ENCODE measurements at places on chromosomes 12 and 14.

- no peak for DNase-seq
Measured at GRCh38 chr12:99917711-99918402, 66.9 kb downstream of the ANKS1B start.

DNA sequence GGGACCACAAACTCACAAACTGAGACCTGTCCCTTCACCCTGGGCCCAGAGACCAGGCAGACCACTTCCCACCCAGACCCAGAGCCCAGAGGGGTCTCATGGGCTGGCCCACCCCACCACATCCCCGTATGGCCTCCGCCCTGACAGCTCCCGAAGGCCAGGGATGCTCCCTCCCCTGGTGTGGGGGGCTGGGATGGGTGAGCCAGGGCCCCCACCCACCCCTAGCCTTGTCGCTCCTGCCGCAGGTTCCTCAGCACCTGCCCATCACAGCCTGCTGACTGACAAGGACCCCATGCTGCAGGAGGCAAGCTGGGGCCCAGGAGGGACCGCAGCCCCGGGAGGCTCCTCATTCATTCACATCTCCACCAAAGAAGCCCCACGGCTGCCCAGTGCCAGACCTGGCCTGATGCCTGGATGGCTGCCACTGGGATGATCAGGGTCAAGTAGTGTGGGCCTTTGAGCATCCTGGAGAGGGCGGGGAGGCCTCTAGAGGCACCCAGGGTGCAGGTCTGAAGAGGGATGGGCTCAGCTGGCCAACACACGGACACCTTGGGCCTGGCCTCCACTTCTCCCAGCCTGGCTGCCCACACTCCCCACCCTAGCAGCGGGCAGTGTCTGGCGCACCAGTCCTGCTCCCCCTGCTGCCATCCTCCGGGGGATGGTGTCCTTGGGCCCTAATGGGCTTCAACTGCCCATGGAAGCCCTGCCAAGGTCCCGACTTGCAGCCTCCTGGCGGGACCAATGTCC lies 24.7 kb upstream of the GPR132 start:
- no peak for DNase-seq

- no peak for DNase-seq
Measured at GRCh38 chr12:96441816-96442215, 41.6 kb upstream of the CDK17 start.

- DNase-seq = no peak
Measured at GRCh38 chr14:26577711-26578110, 20.1 kb downstream of the NOVA1 start.

DNA sequence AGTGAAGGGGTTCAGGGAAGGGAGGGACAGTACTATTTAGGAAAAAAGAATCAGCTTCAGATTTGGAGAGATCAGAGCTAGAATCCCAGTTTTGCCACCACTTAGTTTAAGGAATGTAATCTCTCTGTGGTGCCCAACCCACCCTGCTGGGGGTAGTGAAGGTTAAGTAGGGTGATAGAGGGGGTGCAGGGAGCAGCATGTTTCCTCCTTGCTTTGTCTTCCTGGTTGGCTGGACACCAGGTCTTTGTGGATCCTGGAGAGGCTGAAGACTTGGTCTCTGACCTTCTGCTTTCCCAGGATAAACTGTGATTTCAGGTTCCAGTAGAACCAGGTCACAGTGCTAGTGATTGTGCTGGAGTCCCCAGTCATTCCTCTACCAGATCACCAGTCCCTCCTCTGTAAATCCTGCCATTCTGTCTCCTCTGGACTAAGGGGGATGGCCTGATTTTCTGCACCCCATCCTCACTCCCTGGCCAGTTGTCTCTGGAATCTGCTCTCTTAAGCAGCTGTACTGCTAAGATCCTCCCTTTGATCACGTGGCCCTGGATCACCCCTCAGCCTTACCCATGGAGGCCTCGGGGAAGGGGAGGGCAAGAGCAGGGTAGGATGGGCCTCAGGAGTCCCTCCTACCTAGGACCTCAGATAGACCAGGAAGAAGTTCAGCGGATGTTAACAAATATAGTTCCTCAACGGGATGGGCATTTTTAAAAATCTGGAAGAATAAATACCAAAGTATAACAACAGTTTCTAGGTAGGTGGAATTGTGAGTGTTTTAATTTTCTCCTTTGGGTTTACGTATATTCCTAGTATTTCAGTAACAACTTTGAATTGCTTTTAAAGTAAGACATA lies 3.1 kb downstream of the MAP3K12 start:
- no peak for DNase-seq

DNA sequence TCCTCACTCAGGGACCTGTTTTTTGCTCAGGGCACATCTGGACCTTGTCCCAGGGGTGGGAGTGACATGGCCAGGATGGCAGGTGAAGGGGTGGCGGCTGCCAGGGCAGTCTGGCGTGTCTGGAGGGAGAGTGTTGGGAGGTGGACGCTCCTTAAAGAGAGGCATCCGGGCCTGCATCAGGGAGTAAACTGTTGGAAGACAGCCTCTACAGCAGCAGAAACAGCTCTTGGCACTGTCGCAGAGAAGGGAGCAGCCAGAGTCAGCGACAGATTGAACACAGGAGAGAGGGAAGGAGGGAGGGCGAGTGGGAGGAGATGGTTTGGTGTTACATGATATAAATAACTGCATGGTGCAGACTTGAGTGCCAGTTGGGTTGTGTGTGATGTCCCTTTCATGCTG lies 52.8 kb downstream of the IGF1 start:
- no peak for DNase-seq

DNA sequence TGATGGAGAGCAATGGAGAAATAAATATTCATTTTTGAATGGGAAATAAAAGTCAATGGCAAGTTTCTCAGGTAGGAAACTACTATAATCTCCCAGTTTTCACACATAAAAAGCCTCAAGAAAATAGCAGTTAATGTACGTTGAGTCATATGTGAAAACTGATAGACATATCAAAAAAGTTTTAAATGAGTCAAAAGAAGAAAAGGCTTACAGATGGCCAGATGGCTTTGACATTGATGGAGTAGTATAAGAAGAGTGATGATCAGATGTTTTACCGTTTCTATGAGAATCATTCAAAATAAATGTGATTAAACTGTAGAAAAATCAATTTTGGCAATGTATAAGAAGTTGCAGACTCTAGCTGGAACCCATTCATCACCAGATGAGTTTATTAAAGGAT lies 97.8 kb downstream of the LLPH start:
- no peak for DNase-seq

- DNase-seq = no peak
Measured at GRCh38 chr14:48826058-48826457, 760.1 kb downstream of the RPS29 start.

DNA sequence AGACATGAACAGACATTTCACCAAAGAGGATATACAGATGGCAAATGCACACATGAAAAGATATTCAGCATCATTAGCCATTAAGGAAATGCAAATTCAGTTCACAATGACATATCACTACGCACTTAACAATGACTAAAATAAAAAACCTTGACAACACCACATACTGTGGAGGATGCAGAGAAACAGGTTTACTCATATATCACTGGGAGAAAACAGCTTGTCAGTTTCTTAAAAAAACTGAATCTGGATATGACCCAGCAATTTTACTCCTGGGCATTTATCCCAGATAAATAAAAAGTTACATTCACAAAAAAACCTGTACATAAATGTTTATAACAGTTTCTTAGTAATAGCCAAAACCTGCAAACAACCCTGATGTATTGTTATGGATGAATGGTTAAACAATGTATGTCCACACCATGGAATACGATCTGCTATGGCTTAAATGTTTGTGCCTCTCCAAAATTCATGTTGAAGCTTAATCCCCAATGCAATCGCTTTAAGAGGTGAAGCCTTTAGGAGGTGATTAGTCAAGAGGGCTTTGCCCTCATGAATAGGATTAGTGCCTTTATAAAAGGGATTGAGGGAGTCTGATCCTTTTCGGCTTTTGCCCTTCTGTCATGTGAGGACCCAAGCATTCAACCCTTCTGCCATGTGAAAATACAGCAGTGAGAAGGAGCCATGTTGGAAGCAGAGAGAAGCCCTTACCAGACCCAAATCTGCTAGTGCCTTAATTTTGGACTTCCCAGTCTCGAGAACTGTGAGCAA lies 36.0 kb upstream of the PPP4R3A start:
- DNase-seq = no peak

DNA sequence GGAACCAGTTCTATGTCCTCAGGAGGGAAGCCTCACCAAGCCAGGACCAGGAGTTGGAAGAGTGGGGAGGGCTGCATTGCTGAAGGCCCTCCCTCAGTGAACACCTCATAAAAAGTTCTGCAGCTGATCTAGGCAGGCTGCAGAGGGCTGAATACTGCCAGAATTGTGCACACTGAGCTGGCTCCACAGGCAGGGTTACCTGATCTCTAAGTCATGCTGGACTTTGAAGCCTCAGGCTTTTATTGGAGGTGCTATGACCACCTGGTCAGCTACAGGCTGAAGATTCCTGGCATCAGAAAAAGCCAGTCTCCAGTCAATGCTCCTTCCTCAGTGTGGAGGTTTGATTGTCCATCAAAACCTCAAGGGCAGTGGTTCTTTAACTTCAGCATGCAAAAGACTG lies 39.7 kb downstream of the FOS start:
- DNase-seq = no peak

DNA sequence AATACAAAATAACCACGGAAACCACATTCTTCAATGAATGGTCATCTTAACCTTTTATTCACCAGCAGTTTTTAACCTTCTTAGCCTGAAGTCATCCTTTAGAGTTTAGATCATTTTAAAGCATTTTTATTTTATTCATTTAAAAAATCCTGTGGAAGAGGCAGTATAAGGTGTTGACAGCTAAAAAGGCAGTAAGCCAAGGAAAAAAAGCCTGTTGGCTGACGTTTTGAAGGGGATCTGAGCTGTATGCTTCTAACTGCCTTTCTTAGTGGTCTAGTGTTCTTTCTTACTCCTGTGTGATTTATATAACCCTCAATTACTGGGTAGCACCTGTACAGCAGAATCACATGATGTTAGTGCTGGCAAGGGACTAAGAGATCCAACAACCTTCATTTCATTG lies 438.3 kb upstream of the SEL1L start:
- DNase-seq = no peak

- no peak for DNase-seq
Measured at GRCh38 chr12:126159139-126159538, 1093.9 kb downstream of the AACS start.

DNA sequence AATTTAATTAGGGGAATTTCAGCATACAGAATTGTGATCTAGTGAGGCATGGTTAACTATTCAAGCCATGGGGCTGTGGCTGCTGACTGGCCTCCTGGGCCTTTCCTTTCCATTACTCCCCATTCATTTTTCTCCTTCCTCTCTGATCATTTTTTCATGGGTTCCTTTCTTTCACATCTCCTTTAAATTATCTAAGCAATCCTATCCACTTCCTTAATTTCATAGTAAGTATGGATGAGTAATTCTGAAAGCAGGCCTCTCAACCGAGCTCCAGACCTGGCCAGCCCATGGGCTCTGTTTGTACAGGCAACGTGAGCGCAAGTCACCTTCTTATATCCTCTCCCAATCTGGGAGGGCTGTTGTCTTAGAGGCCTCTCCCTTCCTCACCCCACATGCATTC lies 13.4 kb downstream of the CKAP4 start:
- DNase-seq = no peak

DNA sequence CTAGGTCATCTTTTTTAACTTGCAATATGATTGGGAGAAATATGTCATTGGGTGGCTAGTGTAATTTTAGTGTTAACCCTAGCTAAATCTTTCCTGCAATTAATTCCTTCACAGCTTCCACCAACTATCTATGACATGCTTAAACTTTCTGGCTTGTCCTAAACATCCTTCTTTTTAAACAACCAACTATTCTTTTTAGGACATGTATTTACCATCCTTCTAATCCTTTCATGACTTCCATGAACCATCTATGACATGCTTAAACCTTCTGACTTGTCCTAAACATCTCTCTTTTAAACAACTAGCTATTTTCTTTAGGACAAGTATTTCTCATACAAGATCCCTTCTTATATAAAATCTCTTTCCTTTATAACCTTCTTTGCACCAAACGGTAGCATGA lies 179.6 kb upstream of the PDZRN4 start:
- no peak for DNase-seq

GRCh38 chr14:51068268-51068667 lies 26.6 kb downstream of the TRIM9 start:
- DNase-seq = no peak

DNA sequence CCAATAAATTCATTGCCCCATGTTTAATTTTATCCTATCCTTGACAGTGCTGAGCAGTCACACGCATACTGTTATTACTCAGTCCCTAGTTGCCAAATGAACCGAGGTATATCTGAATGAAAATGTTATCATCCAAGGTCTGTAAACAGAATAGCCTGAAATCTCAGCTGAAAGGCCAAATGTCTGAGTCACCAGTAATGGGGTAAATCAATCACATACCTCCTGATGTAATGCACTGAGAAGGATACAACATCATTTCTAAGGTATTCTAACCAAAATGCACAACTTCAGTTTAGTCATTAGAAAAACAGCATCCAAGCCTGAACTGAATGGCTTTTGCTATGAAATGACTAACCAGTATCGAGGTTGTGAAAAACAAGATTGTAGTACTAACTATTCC lies 228.6 kb downstream of the DPF3 start:
- peak; percentile 43 for DNase-seq

DNA sequence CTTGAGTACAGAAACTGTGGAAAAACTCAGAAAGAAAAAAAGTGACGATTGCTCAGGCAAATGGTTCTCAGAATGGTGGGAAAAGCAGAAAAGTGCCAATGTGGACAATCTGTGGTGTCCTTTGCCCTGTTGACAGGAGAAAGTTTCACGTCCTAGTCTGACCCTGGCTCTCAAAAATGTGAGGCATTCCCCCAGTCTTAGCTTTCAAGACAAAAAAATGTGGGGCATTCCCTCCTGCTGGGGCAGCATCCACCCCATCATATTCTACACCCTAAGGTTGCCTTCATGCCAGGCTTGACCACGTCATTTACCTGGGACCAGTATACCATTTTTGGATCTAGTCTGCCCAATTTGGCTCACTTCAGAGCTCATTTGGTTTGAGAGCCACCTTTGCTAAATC lies 20.7 kb upstream of the ANAPC7 start:
- DNase-seq = no peak

GRCh38 chr12:9237286-9237685 lies 29.1 kb upstream of the PZP start:
- DNase-seq = no peak

DNA sequence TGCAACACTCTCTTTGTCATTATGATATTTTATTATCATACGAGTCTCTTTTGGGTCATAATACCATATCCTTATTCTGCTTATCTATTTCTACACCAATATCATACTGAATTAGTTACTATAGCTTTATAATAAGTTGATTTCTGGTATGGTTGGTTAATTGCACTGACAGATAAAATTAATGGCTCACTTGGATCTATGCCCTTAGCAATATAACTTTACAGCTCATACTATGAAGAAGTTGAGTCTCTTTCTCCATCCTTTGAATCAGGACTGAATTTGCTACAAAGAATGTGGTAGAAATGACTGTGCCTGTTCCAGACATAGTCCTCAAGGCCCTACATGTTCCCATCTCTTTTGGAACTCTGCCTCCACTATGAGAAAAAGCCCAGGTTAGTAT lies 139.7 kb upstream of the DYRK2 start:
- DNase-seq = no peak

- DNase-seq = no peak
Measured at GRCh38 chr14:71220462-71220861, 313.2 kb downstream of the PCNX1 start.
